Right ventricle myocardium inferior (tissue), 1 donor: ENCODE measurements at places on chromosomes 1 and 21. TPM values are rescaled to one million over a fixed set of nuclear protein-coding genes. Genes with fewer than 3 reads are reported as not detected.

DNA sequence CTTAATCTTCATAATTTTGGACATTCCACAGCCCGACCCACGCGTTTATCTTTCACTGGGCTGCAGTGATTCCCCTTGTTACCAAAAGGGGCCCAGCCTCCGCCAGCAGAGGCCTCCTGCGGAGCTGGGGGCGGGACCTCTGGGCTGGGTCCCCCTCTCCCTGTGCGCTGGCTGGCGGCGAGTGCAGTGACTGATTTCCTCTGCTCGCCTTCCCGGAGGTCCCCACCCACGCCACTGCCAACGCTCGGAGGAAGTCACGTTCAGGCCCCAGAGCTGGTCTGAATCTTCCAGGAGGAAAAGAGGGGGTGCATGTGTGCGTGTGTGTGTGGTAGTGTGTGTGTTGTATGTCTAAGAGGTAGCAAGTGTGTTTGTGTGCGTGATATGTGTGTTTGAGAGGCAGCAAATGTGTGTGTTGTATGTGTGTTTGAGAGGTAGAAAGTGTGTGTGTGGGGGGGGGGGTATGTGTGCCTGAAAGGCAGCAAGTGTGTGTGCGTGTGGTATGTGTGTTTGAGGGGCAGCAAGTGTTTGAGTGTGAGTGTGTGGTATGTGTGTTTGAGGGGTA lies 35.0 kb upstream of the JAK1 start:
- DNase-seq = peak; percentile 91

GRCh38 chr1:235156265-235156664 lies 4.8 kb downstream of the RBM34 start:
- no peak for DNase-seq

VHLL gene
- total RNA-seq = not detected

SELENBP1 gene
- 129 TPM for total RNA-seq

DNA sequence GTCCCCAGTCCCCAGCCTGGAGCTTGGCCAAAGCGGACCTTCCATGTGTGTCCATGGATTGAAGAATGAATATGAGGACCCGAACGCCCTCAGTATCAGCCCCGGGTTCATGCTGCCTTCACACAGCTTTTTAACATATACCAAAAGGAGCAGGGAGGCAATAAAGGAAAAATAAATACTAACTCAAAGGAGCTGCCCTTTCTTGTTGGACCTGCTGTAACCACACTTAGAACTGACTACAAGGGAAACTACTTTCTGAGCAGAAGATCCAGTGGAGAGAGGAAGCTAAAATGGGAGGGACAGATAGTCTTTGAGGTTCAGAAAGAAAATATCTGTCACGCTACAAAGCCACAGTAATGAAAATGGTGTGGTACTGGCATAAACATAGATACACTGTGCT lies 48.6 kb downstream of the CNN3 start:
- DNase-seq = no peak

DNA sequence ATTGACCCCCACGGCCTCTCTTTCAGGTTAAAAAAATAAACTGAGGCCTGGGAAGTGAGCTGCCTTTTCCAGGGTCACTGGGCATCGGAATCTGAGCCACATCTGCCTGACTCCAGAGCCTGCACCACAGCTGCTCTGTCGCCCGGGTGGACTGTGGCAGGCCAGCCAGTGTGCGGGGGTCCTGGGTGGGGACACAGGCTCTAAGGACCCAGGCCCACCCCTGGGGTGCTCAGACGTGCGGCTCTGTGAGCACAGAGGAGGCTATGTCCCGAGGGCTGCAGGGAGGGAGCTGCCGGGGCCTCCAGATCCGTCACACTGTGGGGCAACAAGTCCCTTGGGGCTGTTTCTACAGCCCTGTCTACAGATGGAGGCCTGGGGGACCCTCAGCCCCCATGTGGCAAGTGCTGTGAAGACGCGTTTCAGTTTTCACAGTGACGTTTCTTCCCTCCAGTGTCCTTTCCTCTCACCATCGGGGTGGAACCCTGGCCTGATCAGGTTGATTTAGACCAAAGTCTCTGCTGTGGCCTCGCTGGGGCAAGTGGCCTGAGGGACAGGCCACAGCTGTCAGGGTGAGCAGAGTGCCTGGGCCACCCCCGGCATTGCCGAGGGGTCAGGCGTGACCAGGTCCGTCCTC lies 39.2 kb upstream of the ACTRT2 start:
- DNase-seq = peak; percentile 50

DNA sequence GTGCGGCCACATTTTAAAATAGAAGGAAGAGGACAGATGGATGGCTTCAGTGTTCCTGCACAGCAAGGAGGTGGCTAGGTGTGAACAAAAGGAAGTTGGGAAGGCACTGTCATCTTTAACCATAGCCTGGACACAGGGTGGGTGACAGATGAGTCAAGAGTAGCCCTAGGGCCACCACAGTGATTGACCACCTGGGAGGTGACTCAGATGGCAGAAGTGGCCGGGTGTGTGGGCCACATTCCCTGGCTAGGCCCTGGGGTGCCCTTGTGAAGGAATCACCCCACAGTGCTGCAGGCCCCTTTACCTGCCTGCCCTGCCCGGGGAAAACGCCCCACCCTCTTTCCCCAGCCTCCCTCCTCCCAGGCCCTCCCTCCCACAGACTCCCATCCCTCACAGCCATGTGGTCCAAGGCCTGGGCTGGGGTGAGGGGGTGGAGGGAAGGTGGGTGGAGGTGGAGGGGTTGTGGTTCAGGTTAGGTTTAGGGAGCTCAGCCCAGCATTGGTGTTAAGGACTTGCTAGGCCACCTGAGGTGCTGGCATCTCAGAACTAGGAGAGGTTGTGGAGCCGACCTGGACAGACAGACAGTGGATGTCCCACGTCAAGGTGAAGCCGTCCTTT lies 59.1 kb downstream of the SPSB1 start:
- no peak for DNase-seq

DNA sequence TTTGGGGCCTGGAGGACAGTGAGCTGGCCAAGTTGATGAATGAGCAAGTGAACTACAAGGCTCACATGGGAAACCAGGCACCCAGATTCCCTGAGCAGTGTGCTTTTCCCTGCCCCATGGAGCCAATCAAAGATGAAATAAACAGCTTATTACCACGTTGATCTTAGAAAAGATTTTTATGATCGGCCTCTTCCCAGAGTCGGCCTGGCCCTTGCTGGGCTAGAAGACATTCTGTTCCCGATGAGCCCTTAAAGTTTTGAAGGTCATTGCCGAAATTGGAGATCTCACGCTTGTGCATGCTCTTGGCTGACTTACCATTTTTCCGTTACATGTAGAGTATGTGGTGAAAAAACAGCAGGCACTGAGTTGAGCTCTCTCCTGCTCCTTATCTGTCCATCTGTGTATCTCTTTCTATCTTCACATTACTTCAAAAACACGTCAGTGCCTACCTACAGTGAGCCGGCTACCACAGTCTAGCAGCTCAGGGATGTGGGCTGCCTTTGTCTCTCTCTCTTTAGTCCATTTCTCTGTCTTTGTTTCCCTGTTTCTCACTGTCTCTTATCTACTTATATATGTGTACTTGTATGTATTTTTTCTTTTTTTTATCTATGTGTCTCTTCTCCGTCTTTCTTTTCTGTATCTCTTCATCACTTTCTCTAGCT lies 248.8 kb upstream of the USP24 start:
- DNase-seq = no peak

GRCh38 chr1:94020764-94021579 lies 100.0 kb downstream of the ABCA4 start:
- no peak for DNase-seq

GRCh38 chr21:17759511-17760178 lies 59.5 kb downstream of the C21orf91 start:
- no peak for DNase-seq

- DNase-seq = peak; percentile 75
These were observed 126.9 kb downstream of the SETD4 start for GRCh38 chr21:35933466-35933865.

GIPC2 gene
- total RNA-seq = 2.5 TPM

SLC37A1 gene
- 3.0 TPM for total RNA-seq

TMPRSS3 gene
- total RNA-seq = not detected

GRCh38 chr1:227166559-227166958 lies 151.7 kb downstream of the CDC42BPA start:
- DNase-seq = no peak

DNA sequence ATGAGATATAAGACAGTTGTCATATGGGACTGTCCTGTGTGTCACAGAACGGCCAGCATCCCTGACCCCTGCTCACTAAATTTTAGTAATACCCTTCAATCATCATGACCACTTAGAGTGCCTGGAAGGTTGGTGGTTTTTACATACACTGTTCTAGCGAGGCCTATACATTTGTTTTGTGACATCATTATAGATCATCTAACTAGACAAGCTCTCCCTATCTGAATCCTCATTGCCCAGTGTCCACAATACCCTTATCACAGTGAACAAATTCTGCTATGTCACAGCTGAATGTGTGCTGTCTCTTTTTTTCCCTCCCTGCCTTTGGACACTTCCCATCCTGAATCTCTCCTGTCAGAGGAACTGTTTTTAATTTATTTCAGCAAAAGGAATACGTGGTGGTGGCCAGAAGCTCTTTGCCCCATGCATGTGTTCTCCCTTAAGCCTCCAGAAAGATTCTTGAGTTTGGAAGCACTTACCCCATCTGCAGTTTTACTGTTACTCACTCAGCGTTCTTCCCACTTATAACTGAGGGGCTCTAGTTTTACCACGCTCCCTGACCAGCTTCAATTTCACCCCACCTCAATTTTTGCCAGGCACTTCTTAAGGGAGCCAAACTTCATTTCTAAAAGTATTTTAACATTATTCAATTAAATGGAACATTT lies 70.3 kb downstream of the OLFML2B start:
- no peak for DNase-seq

NFIA gene
- total RNA-seq = 97.6 TPM

IQCC gene
- total RNA-seq = 0.81 TPM

DNA sequence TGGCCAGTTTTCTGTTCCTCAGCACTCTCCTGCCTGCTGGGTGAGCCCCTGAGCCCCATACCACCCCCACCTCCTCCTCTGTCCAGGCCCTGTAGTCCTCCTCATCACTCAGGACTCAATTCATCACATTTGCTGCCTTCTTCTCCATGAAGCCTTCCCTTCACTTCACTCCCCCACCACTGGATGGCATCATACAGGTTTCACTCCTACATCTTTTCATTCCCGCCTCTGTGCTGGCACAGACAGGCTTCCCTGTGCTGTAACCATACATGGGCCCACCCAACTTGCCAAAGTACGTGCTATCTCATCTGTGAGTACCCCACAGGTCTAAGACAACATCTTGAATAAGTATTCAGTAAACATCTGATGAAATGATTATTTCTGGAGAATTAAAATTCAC lies 56.9 kb downstream of the SLC45A1 start:
- DNase-seq = no peak

- DNase-seq = peak; percentile 96
These were observed at the start of gene HLX for GRCh38 chr1:220879076-220879508. Gene HLX, plus strand, starts transcription at chr1:220879443. Its CDS starts 415 bp downstream, at chr1:220879858.
